DMS79 treated with DMSO at 0.1 percent for 48 hours (cell line): ENCODE measurements at places on chromosomes 1 and 21.

DNA sequence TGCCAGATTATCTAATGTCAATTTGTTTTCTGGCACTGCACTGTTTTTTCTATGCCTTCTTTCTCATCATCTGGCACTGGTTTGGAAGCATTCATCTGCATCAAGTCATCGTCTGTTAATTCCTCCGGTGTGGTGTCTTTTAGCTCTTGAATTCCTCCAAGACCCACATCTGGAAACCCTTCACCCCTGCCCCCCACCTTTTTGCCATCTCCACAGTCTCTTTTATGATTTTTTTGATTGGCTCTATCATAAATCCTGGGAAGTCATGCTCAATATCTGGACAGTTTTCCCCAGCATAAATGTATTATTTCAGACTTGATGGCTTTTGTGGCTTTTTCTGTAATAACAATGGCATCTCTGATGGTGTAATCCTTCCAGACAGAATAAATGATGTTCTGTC, 10.4 kb upstream of the KCNK1 start:
- no peak for DNase-seq

GRCh38 chr1:113307771-113308445, 82.4 kb upstream of the MAGI3 start:
- no peak for DNase-seq

DNA sequence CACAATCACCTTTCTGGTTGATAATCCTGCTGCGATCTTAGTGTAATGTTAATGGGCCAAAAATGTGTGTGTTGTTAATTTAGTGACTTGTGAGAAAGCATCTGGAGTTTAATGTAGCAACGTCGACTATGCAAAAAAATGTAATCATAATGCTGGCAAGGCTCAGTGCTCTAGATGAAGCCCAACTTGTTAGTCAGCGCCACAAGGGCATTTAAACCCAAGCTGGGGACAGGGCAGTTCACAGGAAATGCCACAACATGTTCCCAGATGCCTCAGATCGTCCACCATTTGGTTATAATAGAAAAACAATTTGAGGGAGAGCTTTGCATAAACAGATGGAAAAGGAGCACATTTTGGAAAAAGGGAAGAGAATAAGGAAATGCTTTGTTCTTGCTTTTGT, 585.4 kb upstream of the PLXNA2 start:
- DNase-seq, result no peak

DNA sequence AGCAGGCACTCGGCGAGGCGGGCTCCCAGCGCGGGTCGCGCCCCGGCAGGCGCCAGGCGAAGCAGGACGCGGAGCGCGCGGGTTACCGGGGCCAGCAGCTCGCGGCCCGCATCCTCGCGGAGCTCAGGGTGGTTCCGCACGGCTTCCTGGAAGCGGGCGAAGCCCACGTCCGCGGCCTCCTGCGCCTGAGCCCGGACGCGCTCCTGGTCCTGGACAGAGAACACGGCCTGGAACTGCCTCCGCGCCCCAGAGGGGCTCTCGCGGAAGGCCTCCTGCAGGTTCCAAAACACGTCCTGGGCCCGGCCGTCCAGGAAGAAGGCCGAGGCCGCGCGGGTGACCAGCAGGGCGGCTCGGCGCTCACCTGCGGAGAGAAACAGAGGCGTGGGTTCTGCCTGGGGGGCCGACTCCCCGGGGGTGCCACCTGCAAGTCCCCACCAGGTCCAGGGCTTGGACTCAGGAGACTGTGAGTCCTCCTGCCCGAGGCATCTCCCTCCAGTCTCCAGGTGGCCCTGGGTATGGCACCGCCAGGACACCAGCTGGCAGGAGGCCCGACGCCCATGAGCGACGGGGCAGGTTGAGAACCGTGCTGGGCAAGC, 11.4 kb downstream of the TTC34 start:
- no peak for DNase-seq

DNA sequence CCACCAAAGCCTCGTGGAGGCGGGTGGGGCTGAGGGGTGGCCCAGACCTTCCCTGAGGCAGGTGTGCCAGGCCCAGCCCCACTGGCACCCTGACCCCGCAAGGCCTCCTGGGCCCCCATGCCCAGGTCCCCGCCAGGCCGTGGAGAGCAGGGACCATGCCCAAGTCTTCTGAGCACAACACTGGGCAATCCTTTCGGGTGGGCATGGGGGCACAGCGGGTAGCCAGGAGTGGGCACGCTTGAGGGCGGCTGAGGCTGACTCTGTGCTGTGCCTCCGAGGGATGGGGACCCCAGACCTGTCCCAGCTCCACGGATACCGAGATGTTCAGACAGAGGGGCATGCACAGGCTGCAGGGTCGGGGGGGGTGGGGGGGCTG, 12.9 kb downstream of the CFAP410 start:
- no peak for DNase-seq

GRCh38 chr1:147600119-147601111, 59.1 kb downstream of the BCL9 start:
- peak; percentile 24 for DNase-seq

- DNase-seq, result no peak
These were observed 45.0 kb upstream of the ETS2 start for GRCh38 chr21:38760762-38761155.

GRCh38 chr1:162384116-162384515, 2.6 kb downstream of the C1orf226 start:
- DNase-seq, result no peak

- no peak for DNase-seq
These were observed 1.6 kb upstream of the DYRK3 start for GRCh38 chr1:206633708-206634121.

- no peak for DNase-seq
These were observed 136.2 kb upstream of the RAVER2 start for GRCh38 chr1:64608651-64609048.

DNA sequence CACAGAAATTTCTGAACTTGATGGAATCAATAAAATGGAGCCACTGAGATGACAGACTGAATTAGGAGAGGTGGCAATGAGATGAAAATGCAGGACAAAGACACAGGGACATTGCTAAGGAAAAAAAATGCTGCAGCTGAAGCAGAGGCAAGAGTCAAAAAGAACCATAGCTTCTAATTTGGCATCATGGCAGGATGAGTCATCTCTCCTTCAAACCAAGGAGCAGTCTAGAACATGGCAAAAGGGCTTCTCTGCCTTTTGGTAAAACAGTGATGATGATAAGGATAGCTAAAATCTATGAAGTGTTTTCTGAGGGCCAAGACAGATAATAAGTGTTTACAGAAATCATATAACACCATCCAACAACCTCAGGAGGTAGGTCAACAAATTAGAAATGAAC, 16.8 kb downstream of the SLC19A2 start:
- no peak for DNase-seq

DNA sequence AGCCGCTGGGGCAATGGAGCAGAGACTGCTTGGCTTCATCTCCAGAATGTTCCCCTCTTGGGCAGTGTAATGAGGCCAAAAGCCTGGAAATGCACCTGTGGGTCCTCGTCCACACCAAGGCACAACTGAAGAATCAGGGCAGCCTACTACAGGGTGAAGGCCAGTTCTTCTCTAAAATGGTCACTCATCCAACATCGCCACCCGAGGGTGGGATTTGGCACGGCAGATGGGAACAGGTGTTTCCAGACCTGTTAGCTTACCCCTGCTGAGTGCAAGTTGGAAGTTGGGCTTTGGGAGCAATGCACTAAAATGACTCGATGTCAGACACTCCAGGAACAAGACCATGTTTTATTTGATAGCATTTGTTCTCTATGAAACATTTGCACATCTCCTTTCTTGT, 543.7 kb downstream of the NPHP4 start:
- no peak for DNase-seq

GRCh38 chr1:69527273-69527672, 40.4 kb upstream of the LRRC7 start:
- no peak for DNase-seq

- DNase-seq, result no peak
These were observed 20.4 kb downstream of the ODF2L start for GRCh38 chr1:86375688-86376087.

- DNase-seq, result no peak
These were observed 28.6 kb upstream of the NADK start for GRCh38 chr1:1806890-1807289.

DNA sequence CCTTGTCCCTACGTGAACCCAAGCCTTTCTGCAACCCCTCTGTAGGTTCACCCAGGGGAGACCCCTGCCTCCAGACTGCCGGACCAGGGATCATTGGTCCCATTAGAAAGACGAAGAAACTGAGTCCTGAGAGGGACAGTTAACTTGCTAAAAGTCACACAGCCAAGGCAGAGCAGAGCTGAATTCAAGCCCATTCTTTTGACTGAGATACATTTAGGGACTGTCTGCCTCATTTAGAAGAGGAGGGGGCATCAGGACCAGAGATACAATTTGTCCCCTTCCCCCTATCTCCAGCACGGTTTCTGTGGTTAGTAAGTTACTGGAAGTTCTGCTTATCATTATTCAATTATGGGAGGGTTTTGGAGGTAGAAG, 19.1 kb downstream of the KCNQ4 start:
- DNase-seq, result no peak

GRCh38 chr1:215878843-215879242, 311.7 kb downstream of the KCTD3 start:
- no peak for DNase-seq
